PC-3 (cell line): ENCODE measurements at places on chromosomes 1 and 21. TPM values are rescaled to one million over a fixed set of nuclear protein-coding genes. Genes with fewer than 3 reads are reported as not detected.

The LRRC38 gene
- 2.6 and 4.8 TPM in 2 replicates for total RNA-seq

The KCNK2 gene
- total RNA-seq = not detected in 2 replicates

The RXRG gene
- not detected in 2 replicates for total RNA-seq

The FMO4 gene
- total RNA-seq = 0.23 and 0.98 TPM in 2 replicates

The NFIA gene
- 5.2 and 12.7 TPM in 2 replicates for total RNA-seq

The DCST1 gene
- total RNA-seq = not detected in 2 replicates

The STUM gene
- 0.40 and 0.58 TPM in 2 replicates for total RNA-seq

The UBL4B gene
- total RNA-seq = 0.07 TPM in 1 of 2 replicates, not detected in the other

The BARHL2 gene
- not detected in 2 replicates for total RNA-seq

- peak overlapping the region; percentile 29; the same call in 1 of the 2 replicates for H3K4me3 ChIP-seq
- H3K36me3 ChIP-seq = no peaks in the 10 kb centered on the region
- H3K4me1 ChIP-seq = peaks cover 9% of the 10 kb centered on the region; the same call in 1 of the 2 replicates
- H3K27ac ChIP-seq = no peak overlapping the region
These were observed 241.0 kb downstream of the KCNJ6 start for GRCh38 chr21:37675202-37675801.

- H3K27me3 ChIP-seq = no peaks in the 10 kb centered on the region
- peak; percentile 15 for DNase-seq
- H3K4me3 ChIP-seq = peak overlapping the region; percentile 95
- peak overlapping the region; percentile 73 for H3K27ac ChIP-seq
- peaks cover 16% of the 10 kb centered on the region for H3K4me1 ChIP-seq
- H3K36me3 ChIP-seq = peaks cover 15% of the 10 kb centered on the region
These were observed 749 bp upstream of the GLUL start for GRCh38 chr1:182392050-182393028.

DNA sequence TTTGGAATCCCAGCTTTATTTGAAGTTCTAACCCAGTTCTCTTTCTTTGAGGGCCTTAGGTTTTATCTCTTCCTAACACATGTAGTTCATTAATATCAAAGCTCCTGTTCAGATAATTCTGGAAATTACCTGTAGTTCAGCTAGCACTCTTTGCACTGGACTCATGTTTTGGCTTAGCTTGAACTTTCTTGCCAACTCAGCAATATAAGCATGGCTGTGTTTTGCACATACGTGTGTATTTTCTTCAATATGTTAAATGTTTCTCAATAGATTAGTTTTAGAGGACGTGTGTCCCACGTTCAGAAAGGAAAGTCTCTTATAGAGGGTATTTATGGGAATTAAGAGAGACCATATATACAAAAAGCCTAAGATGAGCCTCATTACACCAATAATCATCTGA is 271.8 kb upstream of the USP25 start:
- H3K4me1 ChIP-seq = no peaks in the 10 kb centered on the region
- H3K36me3 ChIP-seq = no peaks in the 10 kb centered on the region
- no peak overlapping the region for H3K4me3 ChIP-seq
- H3K27ac ChIP-seq = no peak overlapping the region
- no peak for DNase-seq

DNA sequence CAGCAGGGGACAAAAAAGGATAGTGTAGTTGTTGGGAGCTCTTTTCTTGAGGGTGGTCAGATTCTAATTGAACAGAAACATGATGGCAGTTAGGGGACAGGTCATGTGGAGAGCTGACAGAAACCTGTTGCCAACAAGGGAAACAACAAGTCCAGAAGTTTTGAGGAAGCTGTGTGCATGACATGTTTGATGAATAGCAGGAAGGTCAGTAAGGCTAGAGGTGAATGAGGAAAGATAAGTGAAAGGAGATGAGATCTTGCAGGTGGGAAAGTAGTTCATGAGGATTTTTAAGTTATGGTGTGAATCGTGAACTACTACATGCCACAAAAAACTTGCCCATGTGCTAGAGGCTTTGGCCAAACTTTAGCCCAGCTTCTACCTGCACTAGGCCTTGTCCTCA is 1817.4 kb downstream of the MRPL39 start:
- H3K4me1 ChIP-seq = no peaks in the 10 kb centered on the region
- no peak for DNase-seq
- no peaks in the 10 kb centered on the region for H3K27me3 ChIP-seq
- no peak overlapping the region for H3K27ac ChIP-seq
- no peaks in the 10 kb centered on the region for H3K36me3 ChIP-seq

GRCh38 chr1:204192589-204193352 is 3.5 kb downstream of the KISS1 start:
- H3K4me1 ChIP-seq = peaks cover 34% of the 10 kb centered on the region
- DNase-seq = no peak
- H3K27me3 ChIP-seq = no peaks in the 10 kb centered on the region
- H3K36me3 ChIP-seq = no peaks in the 10 kb centered on the region
- H3K4me3 ChIP-seq = no peak overlapping the region
- H3K27ac ChIP-seq = no peak overlapping the region

DNA sequence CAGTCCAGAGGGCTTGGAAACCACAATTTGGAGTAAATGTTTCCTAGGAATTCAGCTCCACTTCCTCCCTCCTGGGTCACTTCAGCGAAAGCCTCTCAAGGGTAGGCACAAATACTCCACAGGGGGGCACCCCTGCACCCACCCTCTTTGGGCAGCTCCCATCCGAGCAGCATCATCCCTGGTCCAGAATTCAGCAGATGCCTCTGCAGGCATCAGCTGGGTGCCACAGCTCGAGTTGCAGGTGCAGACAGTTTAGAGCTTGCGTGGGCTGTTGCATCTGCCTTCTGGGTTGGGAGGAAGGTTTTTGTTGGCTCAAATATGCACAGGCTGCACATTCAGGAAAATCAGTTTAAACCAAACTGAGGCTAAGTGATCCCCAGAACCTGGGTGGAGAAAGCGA is 25.0 kb downstream of the KANK4 start:
- H3K4me3 ChIP-seq = no peak overlapping the region
- H3K4me1 ChIP-seq = peaks cover 12% of the 10 kb centered on the region
- no peaks in the 10 kb centered on the region for H3K36me3 ChIP-seq
- peak; percentile 62 for DNase-seq
- no peak overlapping the region for H3K27ac ChIP-seq

DNA sequence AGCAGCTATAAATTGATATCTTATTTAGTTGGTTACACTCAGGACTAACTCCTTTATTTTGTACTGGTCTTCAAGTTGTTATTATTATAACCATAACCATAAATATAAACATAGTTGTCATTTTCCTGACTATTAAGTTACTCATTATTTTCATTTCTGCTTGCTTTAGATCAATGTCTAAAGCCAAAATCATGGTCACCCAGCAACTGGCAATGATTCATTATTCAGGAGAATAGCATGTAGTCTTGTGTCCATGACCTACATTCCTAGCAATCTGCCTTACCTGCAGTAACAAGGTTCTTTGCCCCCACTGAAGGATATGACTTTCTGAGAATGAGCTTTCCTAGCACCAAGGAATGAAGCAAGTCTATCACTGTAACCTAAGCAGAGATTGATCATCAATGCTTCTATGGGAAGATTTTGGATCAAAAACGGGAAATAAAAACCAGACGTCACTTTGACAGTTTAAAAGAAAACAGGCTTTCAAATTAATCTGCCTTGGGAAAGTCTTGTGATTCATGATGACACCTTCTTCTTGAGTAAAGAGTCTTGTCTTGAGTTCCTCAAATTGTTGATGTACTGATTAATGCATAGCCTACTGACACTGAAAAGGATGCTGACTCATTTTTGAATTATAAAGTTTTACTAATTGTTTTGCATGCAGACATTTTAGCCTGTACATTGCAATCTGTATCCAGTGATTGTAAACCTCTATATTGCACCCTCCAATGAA is 203.3 kb upstream of the IVNS1ABP start:
- no peak for DNase-seq
- H3K36me3 ChIP-seq = no peaks in the 10 kb centered on the region; the same call in 1 of the 2 replicates

DNA sequence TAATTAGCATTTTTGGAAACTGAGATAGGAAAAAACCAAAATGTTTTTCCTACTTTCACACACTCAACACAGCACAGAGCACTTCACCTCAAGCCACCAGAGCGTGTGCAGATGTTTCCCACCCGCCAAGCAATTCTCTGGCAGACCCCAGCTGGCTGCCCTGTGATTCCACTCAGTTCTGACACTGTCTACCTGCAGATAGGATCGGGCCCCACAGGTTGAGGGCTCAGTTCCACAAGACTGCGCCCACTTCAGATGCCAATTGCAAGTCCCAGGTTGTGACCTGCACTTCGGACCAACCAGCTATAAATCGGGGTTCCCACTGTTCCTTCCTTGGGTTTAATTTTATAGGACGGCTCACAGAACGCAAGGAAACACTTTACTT is 9.9 kb downstream of the KIAA1614 start:
- no peak for DNase-seq
- H3K36me3 ChIP-seq = no peaks in the 10 kb centered on the region
- H3K27ac ChIP-seq = no peak overlapping the region
- H3K27me3 ChIP-seq = no peaks in the 10 kb centered on the region
- H3K4me3 ChIP-seq = no peak overlapping the region
- H3K4me1 ChIP-seq = no peaks in the 10 kb centered on the region

GRCh38 chr1:77639557-77640069 is 42.8 kb downstream of the ZZZ3 start:
- no peak overlapping the region for H3K27ac ChIP-seq
- peaks cover 7% of the 10 kb centered on the region; the same call in 1 of the 2 replicates for H3K36me3 ChIP-seq
- DNase-seq = no peak
- no peaks in the 10 kb centered on the region for H3K27me3 ChIP-seq
- H3K4me1 ChIP-seq = peaks cover 13% of the 10 kb centered on the region

- no peaks in the 10 kb centered on the region for H3K36me3 ChIP-seq
- H3K4me1 ChIP-seq = no peaks in the 10 kb centered on the region
- H3K4me3 ChIP-seq = no peak overlapping the region
- no peak for DNase-seq
- no peak overlapping the region for H3K27ac ChIP-seq
- no peaks in the 10 kb centered on the region for H3K27me3 ChIP-seq
These were observed 229.1 kb downstream of the SETD4 start for GRCh38 chr21:35831230-35831629.

DNA sequence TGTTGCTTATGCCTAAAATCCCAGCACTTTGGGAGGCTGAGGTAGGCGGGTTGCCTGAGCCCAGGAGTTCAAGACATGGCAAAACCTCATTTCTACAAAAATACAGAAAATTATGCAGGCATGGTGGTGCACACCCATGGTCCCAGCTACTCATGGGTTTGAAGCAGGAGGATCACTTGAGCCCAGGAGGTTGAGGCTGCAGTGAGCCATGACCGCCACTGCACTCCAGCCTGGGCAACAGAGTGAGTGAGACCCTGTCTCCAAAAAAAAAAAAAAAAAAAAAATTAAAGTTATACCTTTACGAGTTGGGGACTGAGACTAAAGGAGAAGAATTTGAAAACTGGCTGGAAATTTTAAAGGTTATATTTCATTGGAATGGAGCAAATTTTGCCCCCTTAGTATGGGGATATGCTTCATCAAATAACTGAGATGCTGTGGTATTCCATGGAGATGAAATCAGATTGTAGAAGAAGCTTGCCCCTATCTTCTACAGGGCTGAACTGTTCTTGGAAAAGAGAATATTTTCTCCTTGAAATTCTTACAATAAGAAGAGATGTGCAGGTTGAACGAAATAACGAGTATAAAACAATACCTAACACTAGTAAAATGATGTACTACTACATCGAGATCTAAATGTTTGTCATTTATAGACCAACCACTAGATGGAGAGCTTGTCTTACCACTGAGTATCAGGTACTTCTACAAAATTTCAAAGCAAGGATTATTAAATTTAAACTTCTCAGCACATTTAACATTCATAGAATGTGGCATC is 34.9 kb upstream of the SCYL3 start:
- H3K27me3 ChIP-seq = no peaks in the 10 kb centered on the region
- H3K36me3 ChIP-seq = no peaks in the 10 kb centered on the region
- H3K4me1 ChIP-seq = peaks cover 17% of the 10 kb centered on the region
- no peak overlapping the region for H3K4me3 ChIP-seq
- no peak overlapping the region for H3K27ac ChIP-seq

DNA sequence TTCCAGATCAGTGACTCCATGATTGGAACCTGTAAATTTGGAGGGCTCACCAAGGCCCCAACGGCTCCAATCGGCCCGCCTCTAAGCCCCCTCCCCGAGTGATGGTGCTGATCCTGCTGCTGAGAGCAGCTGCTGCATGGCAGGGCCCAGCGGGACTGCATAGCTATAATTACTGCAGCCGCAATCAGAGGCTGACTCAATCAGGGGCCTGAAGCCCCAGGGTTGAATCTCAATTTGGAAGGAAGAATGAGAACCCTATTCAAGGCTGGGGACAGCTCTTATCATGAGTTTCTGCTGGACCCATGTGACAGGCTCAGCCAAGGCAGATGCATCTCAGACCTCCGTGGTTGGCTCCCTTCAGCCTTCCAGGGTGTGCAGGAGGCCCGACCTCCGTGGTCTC is 42.8 kb upstream of the MAGOH start:
- H3K4me3 ChIP-seq = no peak overlapping the region
- H3K4me1 ChIP-seq = no peaks in the 10 kb centered on the region
- H3K27ac ChIP-seq = no peak overlapping the region
- H3K36me3 ChIP-seq = peaks cover 25% of the 10 kb centered on the region
- DNase-seq = no peak

DNA sequence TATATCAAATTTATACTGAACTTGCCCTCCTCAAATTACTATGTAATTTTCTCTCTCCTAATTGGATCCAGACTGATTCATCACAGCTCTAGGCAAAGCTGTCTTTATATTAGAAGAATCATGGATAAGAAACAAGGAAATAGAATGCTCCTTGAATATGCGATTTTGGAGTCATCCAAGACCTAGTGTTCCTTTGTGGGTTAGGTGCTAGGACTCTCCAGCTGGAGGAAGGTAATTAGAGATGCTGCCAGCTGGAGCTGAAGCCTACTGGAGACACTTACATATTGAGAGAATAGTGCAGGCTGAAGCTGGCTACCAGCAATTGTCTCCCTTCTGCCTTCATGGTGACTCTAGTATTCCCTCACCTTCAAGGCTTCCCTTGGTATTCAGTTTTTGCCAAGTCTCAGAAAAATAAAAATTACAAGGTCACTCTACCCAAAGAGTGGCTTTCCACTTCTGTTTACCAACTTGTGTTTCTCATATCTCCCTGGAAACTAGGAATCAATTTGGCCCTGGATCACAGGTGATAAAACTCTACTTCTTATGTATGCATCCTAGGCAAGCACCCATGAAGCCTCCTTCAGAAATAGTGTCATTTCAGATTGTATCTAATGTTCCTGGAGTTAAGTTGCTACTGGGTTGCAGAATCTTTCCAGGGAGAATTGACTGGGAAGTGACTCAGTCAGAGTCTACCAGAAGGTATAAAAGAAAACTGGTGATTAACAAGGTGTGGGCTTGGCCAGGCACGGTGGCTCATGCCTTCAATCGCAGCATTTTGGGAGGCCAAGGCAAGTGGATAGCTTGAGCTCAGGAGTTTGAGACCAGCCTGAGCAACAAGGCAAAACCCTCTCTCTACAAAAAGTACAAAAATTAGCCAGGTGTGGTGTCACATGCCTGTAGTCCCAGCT is 24.4 kb upstream of the DOCK7 start:
- H3K4me3 ChIP-seq = no peak overlapping the region
- H3K36me3 ChIP-seq = no peaks in the 10 kb centered on the region
- H3K27me3 ChIP-seq = no peaks in the 10 kb centered on the region
- peak; percentile 45 for DNase-seq
- H3K4me1 ChIP-seq = no peaks in the 10 kb centered on the region
- H3K27ac ChIP-seq = no peak overlapping the region
